IMR-90 (cell line): ENCODE measurements at places on chromosomes 7 and 10.
A peak's percentile ranks its signal among the peaks of the same experiment; 100 is the strongest.

DNA sequence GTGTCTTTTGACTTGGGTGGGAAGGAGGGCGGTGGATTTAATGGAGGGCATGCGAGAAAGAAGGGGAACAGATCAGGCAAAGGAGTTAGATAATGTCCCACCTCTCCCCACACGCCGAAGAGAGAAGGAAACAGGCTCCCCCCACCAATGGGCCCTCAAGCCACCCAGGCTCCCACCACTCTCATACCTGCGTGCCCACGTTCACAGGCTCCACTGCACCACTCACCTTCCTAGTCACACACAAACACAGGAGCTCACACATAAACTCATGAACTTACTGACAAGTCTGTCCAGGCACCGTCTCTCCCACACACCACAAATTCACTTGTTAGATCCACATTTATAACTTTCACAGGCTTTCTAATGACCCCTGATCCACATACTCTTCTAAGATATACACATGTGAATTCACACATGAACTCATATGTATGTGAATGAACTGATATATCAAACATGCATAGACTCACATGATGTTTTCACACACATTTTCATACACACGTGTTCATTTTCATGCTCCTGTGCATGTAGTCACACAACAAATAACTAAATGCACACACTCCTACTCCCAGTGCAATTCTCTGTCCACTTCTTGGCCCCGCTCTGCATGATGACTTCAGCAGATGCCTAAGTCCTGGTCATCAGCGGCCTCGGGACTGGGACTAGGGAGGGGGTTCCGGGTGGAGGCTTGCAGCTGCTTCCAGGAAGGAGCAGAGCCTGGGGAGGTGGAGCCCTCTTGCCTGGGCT lies 1.5 kb downstream of the LZTS2 start:
- DNase-seq = peak; percentile 95

GRCh38 chr7:106982415-106982814 lies 62.1 kb upstream of the PRKAR2B start:
- DNase-seq = peak; percentile 7

GRCh38 chr7:17512181-17512675 lies 213.8 kb downstream of the AHR start:
- no peak for DNase-seq

DNA sequence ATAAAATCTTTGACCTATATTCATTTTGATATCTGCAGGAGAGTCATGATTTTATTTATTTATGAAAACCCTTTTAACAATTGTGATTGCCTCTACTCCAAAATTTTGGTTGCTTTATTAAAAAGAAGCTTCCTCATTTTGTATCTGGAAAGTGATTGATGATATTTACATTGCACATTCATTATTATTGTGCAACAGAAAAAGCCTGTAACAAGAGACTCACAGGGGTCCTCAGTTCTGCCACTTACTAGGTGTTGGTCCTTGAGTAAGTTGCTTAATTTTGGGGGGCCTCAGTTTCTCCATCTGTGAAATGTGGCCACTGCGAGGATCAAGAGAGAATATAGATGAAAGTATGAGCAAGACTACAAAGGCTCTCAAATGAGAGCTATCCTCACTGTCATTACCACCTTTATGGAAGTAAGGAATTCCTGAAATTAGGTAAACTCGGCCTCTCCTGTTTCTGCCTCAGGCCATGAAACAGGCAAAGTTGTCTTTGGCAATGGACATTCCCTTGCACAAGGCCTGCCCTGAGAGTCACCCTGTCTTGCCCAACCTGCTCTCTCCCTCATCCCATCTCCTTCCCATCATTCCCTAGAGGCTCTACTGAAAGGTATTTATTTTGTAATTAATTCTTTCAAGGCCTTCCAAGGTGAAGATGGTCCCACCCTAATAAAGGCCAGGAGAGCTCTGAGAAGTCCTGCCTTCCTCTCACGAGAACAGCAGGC lies 66.1 kb upstream of the ABLIM1 start:
- DNase-seq = no peak

DNA sequence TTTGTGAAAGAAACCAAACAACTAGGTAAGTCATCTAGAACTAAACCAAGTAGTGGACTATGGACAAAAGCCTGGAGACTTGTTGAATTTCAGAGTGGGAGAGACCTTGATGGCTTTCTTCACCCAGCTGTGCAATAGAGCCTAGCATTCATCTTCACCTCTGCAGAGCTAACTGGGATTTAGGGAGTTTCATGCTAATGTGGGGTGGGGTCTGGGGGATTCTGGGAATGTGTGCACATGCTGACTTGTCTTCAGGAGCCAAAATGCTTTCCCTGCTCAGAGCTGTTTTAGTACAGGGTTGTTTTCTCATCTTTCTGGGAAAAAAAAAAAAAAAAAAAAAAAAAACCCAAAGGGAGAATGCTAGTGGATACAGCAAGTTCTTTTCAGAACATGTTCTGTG lies 81.3 kb upstream of the ARHGAP21 start:
- no peak for DNase-seq
